ENCODE measurements at places on chromosomes 4 and X.

DNA sequence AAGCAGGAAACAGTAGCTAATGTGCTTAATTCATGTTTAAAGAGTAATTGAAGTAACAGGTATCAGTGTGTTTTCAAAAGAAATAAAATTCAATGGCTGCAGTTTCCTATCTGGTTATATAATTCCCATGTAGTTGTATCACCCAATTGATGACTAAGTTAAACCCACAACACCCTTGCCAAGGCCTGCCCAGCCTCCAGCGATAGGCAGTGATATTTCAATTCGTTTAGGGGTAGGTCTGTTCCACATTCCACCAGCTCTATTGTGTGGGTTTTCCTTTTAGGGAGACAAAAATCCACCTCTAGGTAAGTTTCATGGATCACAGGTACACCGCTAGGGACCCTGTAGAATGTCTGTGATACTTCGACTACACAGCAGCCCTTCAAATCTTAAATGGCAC, 24.7 kb upstream of the MXRA5 start:
- DNase-seq, result no peak

- DNase-seq, result no peak
Measured at GRCh38 chr4:23105759-23106370, 413.1 kb downstream of the GBA3 start.

DNA sequence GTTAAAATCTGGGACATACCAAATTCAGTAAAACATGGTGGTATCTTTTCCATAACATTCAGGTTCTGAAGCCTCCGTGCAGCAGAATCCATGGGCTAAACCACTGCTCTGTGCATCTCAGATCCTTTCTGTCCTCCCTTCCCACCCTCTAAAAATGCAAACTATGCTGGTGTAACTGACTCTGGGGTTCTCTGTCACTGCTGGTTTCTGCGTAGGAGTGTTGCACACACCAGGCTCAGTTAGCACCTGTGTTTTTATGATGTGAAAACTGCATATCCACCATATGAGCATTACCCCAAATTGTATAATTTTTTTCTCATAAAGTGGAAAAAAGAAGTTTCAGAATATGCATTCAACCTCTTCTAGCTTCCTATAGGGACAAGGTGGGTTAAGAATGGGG, 22.4 kb upstream of the IL21 start:
- no peak for DNase-seq

- no peak for DNase-seq
Measured at GRCh38 chr4:38665551-38666411, 1.8 kb downstream of the KLF3 start.

- no peak for DNase-seq
Measured at GRCh38 chr4:146098397-146098796, 77.1 kb upstream of the LSM6 start.

GRCh38 chrX:131063613-131064012, 5.5 kb downstream of the ARHGAP36 start:
- DNase-seq, result no peak

GRCh38 chr4:124060261-124060918, 652.1 kb downstream of the ANKRD50 start:
- peak; percentile 85 for DNase-seq

GRCh38 chr4:40325406-40326019, 9.6 kb upstream of the CHRNA9 start:
- DNase-seq, result peak; percentile 72

- no peak for DNase-seq
Measured at GRCh38 chrX:136468391-136469103, 19.2 kb upstream of the BRS3 start.

DNA sequence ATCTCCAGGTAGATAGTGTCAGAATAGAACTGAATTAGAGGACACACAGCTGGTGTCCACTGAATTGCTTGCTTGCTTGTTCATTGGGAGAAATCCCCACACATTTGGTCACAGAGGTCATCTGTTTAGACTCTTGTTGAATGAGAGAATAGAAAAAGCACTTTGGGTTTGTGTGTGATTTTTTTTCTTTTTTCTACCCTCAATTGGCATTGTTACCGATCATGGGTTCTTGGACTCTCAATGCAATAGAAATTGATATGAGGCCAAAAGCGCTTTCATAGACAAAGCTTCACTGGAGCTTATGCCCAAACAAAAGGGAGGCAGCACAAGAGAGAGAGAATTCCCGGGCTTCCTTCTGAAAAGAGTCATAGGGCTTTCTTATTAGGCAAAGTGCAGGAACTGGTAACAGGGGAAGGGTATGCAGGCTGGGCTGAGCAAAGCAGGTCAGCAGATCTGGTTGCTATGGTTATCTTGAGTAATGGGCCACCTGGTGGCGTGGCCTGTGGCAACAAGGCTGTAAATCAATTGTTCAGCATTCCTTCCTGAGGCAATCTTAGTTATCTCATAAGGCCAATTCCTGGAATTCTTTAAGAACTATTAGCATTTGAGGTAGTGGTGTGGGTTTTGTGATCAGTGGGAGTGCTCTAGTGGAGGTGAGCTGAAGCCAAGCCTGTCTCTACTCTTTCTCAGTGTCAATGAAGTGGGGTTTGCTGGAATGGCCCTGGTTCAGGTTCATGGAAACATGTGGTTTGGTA, 5.3 kb upstream of the GPR82 start:
- DNase-seq, result no peak

DNA sequence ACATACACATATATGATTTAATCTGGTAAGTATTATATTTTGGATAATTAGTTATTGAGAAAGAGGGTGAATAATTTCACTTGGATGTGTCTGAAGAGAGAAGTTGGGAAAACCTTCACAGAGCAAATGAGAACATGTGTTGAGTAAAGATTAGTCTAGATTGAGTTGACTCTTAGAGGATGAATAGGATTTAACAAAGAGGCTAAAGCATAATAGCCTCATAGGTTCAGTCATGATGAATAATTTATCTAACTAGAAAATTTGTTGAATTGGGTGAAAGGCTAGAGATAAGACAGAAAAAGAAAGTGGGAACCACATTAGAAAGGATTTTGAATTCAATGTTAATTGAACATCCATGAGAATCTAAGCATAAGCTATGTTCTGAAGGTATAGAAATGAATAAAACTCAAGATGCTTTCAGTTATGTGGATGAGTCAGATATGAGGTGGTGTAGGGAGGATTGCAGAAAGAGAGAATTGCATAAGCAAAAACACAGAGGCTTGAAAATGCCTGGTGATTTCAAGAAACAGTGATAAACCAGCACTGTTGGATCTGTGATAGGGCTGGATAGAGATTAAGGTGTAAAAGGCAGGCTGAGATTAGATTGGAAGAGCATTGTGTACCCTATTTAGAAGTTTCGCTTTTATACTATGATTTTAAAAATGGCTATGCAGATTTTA, 207.6 kb upstream of the NR3C2 start:
- peak; percentile 1 for DNase-seq

DNA sequence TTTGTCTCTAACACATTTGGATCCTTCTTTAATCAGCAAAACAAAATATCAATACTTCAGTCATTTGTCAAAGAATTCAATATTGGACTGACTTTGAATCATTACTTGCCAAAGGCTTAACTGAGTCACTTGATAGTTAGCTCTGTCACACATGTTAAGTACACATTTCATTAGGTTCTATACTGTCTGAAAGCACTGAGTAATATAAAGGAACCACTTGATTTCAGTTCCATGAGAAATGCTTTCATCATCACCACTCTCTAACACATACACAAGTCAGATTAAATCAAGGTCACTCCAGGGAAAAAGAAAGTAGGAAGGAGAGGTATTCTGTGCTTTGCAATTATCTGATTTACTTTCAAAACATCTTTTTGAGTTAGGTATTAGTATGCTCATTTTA, 1233.1 kb downstream of the C4orf33 start:
- no peak for DNase-seq

GRCh38 chr4:159725571-159725970, 622.7 kb downstream of the RAPGEF2 start:
- DNase-seq, result no peak

- DNase-seq, result no peak
Measured at GRCh38 chr4:25081866-25082471, 51.2 kb upstream of the LGI2 start.

GRCh38 chr4:34566091-34566490, 1678.2 kb downstream of the ARAP2 start:
- DNase-seq, result no peak

- no peak for DNase-seq
Measured at GRCh38 chr4:143431526-143432257, 81.8 kb upstream of the SMARCA5 start.

DNA sequence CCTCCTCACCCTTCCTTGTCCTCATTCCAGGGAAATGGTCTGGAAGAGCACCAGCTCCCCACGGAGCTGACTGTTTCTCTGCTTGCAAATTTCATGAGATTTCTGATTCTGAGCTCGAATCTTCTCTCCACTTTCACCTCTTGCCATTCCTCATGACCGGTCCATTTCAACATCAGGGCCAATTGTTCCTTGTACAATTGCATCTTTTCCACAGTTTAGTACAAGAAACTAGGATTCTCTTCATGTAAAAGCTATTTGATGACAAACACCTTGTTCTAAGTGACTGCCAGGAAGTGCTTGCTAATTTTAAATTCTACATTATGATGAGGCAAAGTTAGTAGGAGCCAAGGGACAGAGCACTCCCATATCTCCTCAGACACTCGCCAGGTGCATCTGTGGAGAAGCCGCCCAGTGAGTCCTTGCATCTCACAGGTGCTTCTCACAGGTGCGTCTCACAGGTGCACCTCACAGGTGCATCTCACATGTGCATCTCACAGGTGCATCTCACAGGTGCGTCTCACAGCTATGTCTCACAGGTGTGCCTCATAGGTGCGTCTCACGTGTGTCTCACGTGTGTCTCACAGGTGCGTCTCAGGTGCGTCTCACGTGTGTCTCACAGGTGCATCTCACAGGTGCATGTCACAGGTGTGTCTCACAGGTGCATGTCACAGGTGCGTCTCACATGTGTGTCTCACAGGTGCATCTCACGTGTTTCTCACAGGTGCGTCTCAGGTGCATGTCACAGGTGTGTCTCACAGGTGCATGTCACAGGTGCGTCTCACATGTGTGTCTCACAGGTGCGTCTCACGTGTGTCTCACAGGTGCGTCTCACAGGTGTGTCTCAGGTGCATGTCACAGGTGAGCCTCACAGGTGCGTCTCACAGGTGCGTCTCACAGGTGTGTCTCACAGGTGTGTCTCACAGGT, 3.0 kb upstream of the PDE6B start:
- DNase-seq, result no peak

GRCh38 chr4:86970447-86971354, 35.9 kb downstream of the AFF1 start:
- DNase-seq, result no peak

- no peak for DNase-seq
Measured at GRCh38 chr4:53355930-53356521, 9.8 kb downstream of the SCFD2 start.

- DNase-seq, result no peak
Measured at GRCh38 chr4:146510942-146511341, 10.8 kb downstream of the SLC10A7 start.

- DNase-seq, result no peak
Measured at GRCh38 chr4:67052814-67053675, 492.3 kb downstream of the CENPC start.

GRCh38 chr4:170425521-170426143, 335.9 kb upstream of the AADAT start:
- no peak for DNase-seq

DNA sequence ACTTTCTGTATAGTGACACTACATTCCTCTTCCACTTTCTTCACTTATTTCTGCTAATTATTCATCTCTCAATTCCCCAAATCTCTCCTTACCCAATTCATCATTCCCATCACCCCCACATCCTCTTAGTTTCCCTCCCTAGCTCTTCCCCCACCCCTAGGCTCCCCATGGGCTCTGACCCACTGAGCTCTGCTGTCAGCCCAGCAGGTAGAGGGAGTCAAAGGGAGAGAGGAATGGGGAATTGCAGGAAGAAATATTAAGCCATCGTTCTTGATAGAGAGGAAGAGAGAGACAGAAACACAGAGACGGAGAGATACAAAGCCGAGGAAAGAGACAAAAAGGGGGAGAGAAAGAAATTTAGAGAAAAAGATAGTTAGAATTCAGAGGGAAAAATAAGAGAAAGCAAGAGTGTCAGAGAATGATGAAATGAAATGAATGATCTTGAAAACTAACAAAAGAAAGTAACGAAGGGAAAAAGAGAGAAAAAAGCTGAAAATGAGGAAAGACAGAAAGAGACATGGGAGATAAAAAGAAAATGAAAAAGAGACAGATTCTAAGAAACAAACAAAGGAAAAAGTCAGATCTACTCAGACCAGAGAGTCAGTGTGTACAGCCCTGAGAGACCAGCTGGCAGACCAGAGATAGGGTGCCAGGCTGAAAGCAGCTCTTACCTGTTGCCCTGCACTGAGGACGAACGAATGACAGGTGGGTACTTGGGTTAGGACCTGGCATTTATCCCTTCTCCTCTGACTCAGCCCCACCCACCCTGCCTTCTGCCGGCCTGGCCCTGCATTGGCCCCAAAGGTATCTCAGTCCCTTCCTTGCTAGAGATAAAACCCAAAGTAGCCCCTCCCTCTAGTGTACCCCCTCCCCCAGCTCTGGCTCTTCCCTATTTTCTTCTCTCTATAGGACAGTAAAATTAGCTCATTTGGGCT, at the start of gene ALAS2:
Gene ALAS2 (minus strand): TSS at position 707 of the 935 bp plus-strand sequence. CDS start 4,977 bp downstream, outside the sequence.
- no peak for DNase-seq

DNA sequence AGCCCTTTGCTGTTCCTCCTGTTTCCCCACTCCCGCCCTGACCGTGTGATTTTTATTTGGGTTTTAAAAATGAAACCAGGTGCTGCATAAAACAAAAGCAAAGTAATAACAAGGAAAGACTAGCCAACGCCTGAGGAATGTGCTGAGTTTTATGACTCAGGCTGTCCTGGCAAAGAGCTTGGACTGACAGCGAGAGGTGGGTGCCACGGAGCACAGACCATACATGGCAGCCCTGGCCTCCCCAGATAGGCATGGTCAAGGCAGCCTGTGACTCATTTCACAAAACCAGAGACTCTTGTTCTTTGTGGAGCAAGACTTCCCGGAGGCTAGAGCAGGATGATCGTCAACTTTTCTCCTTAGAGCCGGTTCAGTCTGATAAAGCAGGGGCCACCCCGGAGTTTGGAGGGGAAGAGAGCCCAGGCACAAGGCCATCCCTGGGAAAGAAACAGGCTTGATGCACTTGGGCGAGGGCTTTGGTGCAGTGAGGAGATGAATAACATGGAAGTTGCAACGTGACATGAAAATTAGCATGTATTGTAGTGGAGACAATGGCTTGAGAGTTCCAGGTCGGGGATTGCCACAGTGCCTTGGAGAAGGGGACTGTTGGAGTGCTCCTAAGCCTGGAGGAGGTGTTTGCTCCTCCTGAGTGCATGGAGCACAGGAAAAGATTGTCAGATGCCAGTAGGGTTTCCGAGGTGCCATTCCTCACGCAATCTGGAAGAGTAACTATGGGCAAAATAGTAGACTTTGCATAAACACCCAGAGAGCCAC, 54.8 kb downstream of the C4orf51 start:
- DNase-seq, result peak; percentile 100

- no peak for DNase-seq
Measured at GRCh38 chr4:4592414-4592813, 50.6 kb upstream of the STX18 start.

DNA sequence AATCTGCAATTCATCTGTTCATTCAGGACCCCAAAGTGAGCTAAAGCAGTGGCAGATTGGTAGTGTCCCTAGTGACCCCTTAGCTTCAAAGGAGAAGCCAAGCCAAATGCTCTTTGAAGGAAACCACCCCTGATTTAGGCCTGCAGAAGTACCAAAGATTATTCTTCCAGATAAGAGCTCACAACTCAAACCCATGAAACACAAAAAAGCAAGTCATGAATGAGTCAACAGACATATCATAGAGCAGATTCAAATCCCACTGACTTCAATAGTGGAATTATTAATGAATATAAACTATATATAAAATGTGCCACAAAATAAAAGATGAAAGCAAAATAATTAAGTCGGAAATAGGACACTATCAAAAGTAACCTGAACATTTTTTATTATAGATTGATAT, 197.6 kb downstream of the SCFD2 start:
- DNase-seq, result no peak

GRCh38 chr4:159777689-159778088, 674.8 kb downstream of the RAPGEF2 start:
- DNase-seq, result no peak

Data from AG10803 (cell line).